ENCODE measurements at places on chromosomes 13 and 19.

DNA sequence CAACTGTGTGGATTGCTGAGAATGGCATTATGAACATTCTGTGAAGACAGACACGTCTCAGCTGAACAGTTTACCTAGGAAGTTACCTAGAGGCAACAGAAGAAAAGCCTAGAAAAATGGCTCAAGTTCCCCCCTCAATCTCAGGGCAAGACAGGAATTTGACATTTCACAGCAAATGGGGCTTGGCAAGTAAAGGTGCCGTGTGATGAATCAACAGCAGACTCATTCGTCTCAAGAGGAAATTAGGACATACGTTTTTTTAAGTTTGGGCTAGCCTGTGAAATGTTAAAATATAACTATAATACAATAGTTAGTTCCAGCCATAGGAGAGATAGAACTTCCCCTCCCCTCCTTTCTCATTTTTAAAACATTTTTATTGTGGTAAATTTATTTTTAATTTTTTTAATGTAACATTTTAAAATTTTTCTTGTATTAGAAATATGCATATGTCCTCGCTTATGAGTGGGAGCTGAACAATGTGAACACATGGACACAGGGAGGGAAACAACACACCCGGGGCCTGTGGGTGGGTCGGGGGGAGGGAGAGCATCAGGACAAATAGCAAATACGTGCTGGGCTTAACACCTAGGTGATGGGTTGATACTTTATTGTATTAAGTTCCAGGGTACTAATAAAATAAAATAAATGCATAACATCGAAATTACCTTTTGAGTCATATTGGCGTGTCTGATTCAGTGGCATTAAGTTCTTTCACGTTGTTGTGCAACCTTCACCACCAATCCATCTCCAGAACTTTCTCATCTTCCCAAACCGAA is 116.0 kb downstream of the COL4A2 start:
- DNase-seq = no peak

GRCh38 chr13:25067064-25067463 is 28.9 kb upstream of the PABPC3 start:
- DNase-seq = no peak

GRCh38 chr19:58570770-58571574 is 2.2 kb downstream of the MZF1 start:
- no peak for DNase-seq

GRCh38 chr13:83876546-83876945 is 5.7 kb downstream of the SLITRK1 start:
- DNase-seq = no peak

GRCh38 chr13:81770868-81771505 is 1430.1 kb upstream of the SPRY2 start:
- no peak for DNase-seq

GRCh38 chr19:28881616-28882015 is 331.3 kb downstream of the UQCRFS1 start:
- no peak for DNase-seq

DNA sequence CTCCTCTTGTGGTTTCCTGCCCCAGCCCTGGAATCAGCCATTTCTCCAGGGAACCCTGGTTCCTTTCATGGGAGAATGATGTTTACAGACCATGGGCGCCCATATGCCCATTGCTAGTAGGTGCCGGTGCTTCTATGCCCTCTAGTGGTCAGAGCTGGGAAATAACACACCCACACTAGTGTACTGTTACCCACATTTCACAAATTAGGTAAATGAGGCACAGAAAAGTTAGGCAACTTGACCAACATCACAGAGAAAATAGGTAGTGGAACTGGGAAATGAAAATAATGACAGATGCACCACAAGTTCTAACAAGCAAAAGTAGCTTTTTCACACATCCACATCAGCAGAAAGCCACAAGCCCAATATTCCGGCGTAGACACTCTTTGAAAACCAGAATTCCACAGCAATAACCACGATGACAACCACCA is 1.3 kb upstream of the CEACAM3 start:
- no peak for DNase-seq

- peak; percentile 69 for DNase-seq
Observed at GRCh38 chr13:48892053-48892687, 83.5 kb upstream of the FNDC3A start.

DNA sequence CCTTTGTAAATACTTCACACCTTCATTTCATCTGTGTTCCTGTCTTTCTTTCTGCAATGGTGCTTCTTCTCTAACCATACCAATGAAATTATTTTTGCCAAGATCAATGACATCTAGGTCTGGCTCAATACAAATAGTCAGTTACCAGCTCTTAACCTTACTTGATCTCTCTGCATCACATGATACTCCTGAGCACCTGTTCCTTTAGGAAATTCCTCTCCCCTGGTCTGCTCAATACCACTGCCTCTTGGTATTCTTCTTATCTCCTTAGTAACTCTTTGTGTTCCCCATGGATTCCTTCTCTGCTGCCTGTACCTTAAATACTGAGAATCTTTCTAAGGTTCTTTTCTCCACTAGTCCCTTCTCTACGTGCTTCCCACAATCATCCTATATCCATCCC is 25.9 kb downstream of the SOHLH2 start:
- DNase-seq = no peak

DNA sequence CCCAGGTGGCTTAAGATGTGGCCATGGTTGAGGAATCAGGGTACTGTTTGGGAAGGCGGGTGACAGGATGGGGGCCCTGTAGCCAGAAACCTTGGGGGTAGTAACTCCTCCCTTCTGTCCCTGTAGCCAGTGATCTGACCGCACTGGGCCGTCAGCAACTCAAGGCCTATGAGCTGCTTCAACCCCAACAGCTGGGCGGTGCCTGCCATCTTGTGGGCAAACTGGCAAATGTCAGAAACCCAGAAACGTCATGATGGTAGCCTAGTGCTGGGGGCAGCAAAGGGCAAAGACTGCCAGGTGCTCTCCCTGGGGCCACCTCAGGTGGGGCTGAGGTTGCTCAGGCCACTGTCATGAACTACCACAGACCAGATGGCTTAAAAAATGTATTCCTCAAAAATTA is 3.5 kb downstream of the COPE start:
- no peak for DNase-seq

DNA sequence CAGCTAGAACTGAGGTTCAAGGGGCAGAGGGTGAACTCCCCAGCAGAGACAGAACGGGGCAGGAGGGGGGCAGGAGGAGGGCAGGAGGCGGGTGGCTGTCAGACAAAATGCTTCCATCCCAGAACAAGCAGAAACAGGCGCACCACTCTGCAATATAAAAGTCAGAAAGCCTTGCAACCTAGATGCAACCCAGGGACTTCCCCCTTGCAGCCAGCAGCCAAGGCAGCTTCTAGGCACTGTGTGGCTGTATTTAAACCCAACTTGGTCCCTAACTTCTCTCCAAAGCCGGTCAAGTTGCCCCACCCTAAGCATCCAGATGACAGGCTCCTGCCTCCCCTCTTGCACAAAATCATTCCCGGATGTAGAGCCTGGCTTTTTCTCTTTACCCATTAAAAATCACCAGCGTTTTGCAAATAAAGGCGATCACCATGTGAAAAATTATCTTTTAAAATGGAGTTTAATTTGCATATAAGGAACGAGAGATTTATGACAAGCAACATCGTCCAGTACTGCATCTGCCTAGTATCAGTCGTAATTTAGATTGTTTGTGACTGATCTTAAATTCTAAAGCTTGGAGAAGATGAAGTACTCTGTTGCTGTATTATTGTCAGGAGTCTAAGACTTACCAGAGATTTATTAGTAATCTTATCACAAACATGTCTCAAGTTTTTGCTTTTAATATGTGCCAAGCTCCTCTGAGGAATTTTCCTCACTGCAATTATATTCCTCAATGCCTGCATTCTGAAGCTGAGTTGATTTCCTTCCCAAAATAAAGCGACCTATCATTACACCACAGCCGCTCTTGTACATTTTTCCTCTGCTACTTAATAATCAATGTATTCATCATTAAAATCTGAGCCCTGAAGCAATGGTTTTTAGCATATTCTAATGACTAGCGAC is 307.1 kb upstream of the ZNF507 start:
- peak; percentile 95 for DNase-seq

- DNase-seq = no peak
Observed at GRCh38 chr19:39759457-39760184, 19.0 kb upstream of the LEUTX start.

- peak; percentile 21 for DNase-seq
Observed at GRCh38 chr19:35993923-35994598, 927 bp upstream of the SDHAF1 start.

GRCh38 chr13:74907788-74908187 is 574.2 kb downstream of the TBC1D4 start:
- DNase-seq = no peak

- no peak for DNase-seq
Observed at GRCh38 chr19:35363711-35364425, 5.6 kb downstream of the FFAR3 start.

GRCh38 chr19:33294058-33294798 is 8.1 kb downstream of the CEBPA start:
- DNase-seq = no peak

- peak; percentile 40 for DNase-seq
Observed at GRCh38 chr13:19587635-19588300, 26.4 kb upstream of the TPTE2 start.

DNA sequence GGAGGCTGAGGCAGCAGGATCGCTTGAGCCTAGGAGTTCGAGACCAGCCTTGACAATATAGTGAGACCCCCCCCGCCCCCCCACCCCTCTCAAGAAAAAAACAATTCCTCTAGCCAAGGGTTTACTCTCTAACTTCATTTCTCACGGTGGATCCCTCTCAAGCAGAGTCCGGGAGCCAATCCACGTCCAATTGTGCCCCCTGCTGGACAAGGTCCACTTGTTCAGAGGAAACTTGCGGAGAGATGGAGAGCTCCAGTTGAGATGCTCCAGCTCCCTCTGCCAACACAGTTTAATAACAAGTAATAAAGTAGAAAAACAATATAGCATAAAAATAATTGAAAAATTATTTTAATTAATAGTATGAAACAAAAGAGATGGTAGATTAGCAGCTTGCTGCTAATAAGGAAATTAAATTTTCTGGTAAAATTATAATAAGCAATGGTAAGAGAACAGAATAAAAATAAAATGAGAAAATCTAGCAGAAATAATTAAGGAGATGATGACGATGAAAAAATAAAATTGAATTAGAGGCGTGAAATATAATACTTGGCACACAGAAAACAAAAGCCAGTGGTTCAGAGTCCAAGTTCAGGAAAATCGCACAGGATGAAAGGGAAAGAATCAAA is 14.5 kb upstream of the SIGLEC14 start:
- peak; percentile 84 for DNase-seq
